Activated CD4-positive, alpha-beta memory T cell treated with anti-CD3 and anti-CD28 coated beads, Interleukin-2, amount 10 ng/mL, durations not matched to agents 7 days and 5 days (primary cell): ENCODE measurements at places on chromosomes 2 and 18. TPM values are rescaled to one million over a fixed set of nuclear protein-coding genes. Genes with fewer than 3 reads are reported as not detected.

DNA sequence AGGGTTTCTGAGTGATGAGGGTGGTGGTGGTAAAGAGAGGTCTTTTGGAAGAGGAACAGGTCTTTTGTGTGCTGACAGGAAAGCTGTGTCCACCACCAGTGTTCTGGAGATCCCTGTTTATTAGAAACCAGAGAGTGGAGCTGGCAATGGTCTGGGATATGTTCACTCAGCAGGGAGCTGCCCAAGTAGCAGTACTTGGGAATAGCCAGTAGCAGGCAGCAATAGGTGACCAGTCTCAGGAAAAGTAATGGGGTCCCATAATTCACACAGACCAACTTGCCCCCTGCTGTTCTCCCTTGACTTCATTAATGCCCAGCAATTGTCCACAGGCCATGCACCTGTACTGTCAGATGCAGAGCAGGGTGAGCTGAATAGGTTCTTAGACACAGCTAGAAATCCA is 1.8 kb downstream of the TSPYL6 start:
- no peak for DNase-seq

- no peak for DNase-seq
Observed at GRCh38 chr2:48066000-48066399, 159.7 kb upstream of the FBXO11 start.

Gene IL36A
- total RNA-seq: not detected

DNA sequence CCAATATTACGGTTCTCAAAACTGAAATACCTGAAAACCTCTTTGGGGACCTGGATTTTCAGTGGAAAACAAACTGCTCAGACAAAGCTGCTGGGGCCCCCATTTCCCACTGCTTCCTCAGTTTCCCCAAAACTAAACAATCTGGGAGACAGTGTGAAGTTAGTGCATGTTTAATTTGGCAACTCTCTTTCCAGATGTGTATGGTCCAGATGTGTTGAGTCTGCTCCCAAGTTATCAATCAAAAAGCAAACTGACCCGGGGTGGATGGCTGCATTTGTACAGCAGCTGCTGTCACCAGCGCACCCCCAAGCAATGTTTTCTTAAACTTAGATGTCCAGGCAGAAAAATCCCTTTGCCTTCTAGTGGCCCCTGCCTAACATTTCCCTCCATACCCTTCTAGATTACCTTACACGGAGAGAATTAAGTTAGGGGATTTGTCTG is 136.9 kb downstream of the COPS8 start:
- DNase-seq: no peak

DNA sequence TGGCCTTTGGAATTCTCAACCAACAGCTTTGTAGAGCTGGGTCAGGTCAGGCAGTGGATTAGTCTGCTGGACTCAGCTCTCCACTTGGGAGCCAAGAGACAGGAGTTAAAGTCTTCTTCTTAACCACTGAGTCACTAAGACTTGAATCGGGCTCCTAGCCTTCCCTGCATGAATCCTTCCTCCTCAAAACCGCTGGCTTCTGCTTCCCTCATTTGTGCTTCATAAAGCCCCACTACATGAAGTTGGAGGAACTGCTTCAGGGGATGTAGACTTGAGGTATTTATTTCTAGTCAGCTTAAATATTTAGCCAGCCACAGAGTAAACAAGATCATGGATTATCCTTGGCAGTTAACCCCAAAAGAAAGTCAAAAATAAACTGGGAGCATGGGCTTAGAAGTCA is 536.3 kb upstream of the TNP1 start:
- DNase-seq: no peak

DNA sequence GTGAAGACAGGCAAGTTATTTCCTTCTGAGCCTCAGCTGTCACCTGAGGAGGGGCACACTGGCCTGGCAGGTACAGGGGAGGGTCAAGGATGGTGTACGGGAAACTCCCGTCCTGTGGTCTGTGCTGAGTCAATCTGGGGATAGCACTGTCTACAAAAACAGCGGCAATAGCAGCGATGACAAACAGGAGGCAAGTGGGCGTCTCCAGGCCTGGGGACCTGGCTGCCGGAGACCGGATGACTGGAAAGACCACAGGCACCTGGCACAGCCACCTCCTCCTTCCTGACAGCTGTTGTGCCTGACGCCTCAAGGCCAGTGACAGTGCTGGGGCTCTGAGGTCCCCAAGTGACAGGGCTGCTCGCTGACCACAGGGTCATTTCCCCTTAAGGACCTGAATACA is 202.1 kb upstream of the HS6ST1 start:
- DNase-seq: peak; percentile 49

- no peak for DNase-seq
Observed at GRCh38 chr2:210233487-210233886, 8.2 kb upstream of the ACADL start.

DNA sequence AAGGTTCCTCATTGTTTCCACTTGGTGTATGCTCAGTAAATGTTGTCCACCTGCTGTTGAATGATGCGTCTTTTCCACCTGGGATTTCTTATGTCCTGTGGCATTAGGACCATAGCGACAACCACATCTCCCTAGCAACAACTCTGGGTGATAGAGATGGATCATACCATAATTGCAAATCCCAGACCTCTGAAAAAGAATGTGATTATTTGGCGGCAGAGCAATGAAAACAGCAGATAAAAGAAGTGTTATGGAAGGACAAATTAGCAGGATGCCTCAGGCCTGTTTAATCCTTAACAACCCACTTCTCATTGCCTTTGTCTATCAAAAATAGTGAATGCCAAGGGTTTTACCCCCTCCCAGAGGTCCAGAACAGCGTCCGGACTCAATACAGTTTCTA is 278.9 kb downstream of the TSN start:
- no peak for DNase-seq

- DNase-seq: no peak
Observed at GRCh38 chr18:61203151-61203550, 130.1 kb upstream of the CDH20 start.

DNA sequence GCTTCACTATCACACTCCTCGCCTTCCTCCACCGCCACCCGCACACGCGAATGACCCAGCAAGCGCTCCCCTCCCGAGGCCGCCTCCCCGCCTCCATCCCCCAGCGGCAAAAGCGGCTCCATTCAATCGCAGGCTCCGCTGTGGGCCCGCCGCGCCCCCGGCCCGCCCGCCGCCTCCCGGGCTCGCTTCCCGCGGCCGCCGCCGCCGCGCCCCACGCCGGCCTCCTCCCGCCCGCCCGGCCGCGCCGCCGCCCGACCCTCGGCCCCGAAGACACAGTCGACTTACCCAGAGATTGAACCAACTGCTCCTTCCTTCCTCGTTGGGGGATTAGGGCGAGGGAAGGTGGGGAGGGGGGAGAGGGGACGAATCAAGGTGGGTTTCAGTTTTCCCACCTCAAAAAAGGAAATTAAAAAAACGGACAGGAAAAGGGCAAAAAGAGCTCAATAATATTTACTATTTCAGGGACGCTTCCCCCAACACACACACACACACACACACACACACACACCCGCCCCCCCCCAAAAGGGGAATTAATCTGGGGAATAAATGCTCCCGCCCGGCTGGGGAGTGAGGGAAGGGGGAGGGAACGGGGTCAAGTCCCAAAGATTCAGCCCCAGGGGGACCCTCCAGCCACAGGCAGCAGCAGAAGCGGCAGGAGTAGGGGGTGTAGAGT is 743 bp downstream of the XPO1 start:
- DNase-seq: peak; percentile 43

Gene GPR35
- 5.7 TPM for total RNA-seq

Gene GYPC
- 133 TPM for total RNA-seq

GRCh38 chr18:22505141-22505591 is 87.5 kb upstream of the CTAGE1 start:
- no peak for DNase-seq

DNA sequence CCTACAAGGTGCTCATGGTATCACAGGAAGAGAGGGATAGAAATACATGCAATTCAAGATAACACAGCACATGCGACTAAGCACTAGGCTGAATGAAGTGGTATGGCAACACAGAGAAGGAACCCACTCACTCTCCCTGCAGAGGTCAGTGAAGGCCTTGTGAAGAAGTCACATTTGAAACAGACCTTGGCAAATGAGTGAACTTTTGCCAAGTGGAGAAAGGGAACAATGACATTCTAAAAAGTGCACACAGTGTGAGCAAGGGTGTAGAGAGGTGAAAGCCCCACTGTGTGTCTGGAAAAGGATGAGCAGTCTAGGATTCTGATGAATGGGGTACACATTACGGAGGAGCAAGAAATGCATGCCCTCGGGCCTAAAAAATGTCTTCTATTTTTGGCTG is 23.3 kb downstream of the KLF7 start:
- DNase-seq: no peak

- no peak for DNase-seq
Observed at GRCh38 chr2:54500404-54501205, 44.5 kb downstream of the SPTBN1 start.

- peak; percentile 9 for DNase-seq
Observed at GRCh38 chr2:119006441-119006840, 64.4 kb downstream of the MARCO start.

Gene UCN
- total RNA-seq: 2.2 TPM

DNA sequence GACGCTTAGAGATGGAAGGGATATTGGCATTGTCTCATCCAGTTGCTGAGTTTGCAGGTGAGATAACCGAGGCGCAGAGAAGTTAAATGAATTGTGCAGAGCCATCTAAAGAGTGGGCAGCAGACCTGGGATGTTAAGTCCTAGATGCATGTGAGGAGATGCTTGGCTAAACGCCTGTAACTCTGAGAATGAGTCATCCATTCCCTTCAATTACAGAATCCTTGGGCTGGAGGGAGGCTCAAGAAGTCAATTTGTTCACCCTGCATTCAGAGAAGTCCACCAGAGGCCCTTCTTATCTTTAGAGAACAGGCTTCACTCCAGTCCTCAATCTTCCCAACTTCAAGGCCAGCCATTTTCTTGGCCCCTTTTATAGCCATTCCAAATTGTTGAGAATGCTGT is 1.6 kb downstream of the EHD3 start:
- DNase-seq: no peak

- DNase-seq: no peak
Observed at GRCh38 chr2:232137356-232138147, 176.0 kb downstream of the DIS3L2 start.

GRCh38 chr18:72114801-72115594 is 429.1 kb downstream of the CBLN2 start:
- DNase-seq: no peak

DNA sequence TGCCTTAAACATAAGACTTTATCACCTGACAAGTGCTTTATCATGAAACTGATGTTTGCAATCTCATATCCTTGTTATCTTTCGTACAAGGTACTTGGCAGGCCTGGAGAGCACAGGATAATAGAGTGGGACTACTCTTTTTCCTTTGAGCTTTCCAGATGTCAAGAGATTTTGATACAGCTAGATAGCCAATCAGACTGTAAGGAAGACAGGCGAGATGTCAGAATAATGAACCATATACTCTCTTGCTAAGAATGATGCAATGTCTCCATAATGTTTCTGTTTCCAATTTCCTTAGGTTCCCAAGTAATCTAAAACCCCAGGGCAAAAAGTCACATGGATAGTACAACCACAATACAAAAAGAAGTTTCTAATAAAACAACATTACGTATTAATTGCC is 313.1 kb downstream of the PDE11A start:
- DNase-seq: no peak

- no peak for DNase-seq
Observed at GRCh38 chr2:188919824-188920223, 54.3 kb upstream of the COL3A1 start.

GRCh38 chr2:181165199-181165868 is 184.9 kb downstream of the UBE2E3 start:
- no peak for DNase-seq

Gene CLEC4F
- not detected for total RNA-seq

Gene TMEM169
- 2.3 TPM for total RNA-seq

GRCh38 chr2:25473131-25473530 is 131.4 kb upstream of the DNMT3A start:
- DNase-seq: no peak

DNA sequence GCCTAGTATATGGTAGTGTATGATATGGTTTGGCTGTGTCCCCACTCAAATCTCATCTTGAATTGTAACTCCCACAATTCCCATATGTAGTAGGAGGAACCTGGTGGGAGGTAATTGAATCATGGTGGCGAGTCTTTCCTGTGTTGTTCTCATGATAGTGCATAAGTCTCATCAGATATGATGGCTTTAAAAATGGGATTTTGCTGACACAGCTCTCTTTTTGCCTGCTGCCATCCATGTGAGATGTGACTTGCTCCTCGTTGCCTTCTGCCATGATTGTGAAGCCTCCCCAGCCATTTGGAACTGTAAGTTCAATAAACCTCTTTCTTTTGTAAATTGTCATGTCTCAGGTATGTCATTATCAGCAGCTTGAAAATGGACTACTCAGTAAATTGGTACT is 9.5 kb upstream of the SCN1A start:
- DNase-seq: no peak

DNA sequence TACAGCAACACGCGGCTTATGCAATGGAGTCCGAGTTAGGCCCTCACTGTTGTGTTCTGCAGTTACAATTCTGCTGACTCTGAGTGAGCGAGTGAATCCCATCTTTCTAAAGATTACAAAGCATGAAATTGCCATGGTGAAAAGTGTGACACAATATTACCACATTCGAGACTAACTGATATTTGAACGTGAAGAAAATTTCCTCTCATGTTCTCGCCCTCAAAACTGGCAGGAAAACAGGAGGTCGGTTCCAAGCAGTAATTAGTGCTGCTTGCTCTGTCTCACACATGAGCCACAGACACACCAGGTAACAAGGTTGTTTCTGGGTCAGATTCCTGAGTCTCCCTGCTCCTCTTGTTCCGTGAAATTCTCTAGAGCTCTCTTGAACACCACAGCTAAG is 93.7 kb upstream of the RIOK3 start:
- no peak for DNase-seq

Gene KHK
- 6.6 TPM for total RNA-seq

Gene CTNNA2
- not detected for total RNA-seq

- no peak for DNase-seq
Observed at GRCh38 chr2:61411109-61411508, 59.8 kb downstream of the USP34 start.

Gene SLC30A3
- total RNA-seq: 0.45 TPM

Gene ANKRD29
- not detected for total RNA-seq

- DNase-seq: peak; percentile 35
Observed at GRCh38 chr18:77100751-77101355, 31.7 kb downstream of the MBP start.

Gene SPP2
- total RNA-seq: not detected

Gene PAIP2B
- total RNA-seq: 1.8 TPM

- DNase-seq: no peak
Observed at GRCh38 chr18:51229328-51229727, 31.8 kb upstream of the MEX3C start.

GRCh38 chr2:219408631-219409030 is 9.5 kb upstream of the DES start:
- DNase-seq: no peak

DNA sequence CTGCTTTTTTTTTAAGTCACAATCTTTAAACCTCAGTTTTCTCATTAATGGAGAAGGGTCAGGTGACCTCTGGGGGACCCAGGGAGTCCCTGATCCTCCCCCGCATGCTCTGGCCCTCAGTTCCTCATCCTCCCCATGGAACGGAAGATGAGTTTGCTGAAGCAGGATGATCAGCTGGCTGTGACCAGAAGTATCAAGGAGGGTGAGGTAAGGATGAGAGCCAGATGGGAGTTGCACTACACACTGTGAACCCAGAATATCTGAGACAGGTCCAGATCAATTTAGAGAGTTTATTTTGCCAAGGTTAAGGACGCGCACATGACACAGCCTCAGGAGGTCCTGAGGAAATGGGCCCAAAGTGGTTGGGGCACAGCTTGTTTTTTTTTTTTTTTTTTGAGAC is 3.8 kb downstream of the CATIP start:
- no peak for DNase-seq

Gene ZNF2
- 3.9 TPM for total RNA-seq
